NCI-H1436 (cell line): ENCODE measurements at places on chromosomes 4 and X.

DNA sequence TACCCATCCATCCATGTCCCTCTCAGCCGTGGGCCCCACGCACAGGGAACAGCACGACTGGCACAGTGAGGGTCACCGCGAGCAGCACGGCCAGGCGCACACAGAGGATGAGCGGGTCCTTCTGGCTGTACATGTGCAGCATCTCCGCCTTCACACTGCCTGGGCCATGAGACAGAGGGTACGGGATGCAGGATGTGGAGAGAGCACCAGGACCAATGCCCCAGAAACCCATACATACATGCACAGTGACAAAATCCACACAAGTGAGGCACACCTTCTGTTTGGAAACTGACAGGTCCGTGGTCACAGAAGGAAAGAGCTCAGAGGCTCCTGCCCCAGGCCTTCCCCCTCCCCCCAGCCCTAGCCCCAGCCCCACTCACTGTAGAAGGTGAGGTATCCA, 9.5 kb downstream of the SLC38A5 start:
- no peak for DNase-seq

DNA sequence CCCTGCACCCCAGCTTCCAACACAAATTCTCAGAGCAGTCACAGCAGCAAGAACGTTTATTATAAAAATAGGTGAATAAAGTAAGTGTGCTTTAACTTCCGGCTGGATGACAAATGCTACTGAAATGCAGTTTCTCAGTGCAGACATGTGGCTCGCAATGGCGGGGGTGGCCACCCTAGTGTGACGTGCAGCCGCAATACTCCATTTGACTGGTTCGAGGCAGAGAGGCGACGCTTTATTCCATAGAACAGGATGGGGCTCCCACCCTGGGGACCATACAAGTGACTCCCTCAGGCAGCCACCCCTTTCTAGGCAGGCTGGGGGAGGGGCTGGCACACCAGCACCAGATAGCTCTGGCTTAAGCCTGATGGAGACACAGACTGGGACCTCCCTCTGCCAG, 14.5 kb downstream of the TNIP2 start:
- no peak for DNase-seq

DNA sequence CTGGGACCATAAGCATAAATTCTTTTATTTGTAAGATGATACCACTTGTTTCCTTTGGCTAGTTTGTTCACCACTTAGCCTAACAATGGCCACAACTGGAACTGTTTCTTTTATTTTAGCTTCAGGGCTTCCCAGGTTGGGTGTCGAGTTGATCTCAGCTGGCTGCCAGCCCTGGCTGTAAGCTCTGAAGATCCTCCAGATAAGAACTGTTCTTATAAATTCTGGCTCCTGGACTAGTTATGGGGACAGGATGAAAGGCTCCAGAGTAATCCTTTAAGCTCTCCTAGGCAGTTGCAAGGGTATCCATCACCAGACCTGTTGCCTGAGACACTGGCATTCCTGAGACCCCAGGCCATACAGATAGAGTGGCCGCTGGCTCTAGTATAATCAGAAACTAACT, 129.4 kb upstream of the ACSL4 start:
- no peak for DNase-seq

DNA sequence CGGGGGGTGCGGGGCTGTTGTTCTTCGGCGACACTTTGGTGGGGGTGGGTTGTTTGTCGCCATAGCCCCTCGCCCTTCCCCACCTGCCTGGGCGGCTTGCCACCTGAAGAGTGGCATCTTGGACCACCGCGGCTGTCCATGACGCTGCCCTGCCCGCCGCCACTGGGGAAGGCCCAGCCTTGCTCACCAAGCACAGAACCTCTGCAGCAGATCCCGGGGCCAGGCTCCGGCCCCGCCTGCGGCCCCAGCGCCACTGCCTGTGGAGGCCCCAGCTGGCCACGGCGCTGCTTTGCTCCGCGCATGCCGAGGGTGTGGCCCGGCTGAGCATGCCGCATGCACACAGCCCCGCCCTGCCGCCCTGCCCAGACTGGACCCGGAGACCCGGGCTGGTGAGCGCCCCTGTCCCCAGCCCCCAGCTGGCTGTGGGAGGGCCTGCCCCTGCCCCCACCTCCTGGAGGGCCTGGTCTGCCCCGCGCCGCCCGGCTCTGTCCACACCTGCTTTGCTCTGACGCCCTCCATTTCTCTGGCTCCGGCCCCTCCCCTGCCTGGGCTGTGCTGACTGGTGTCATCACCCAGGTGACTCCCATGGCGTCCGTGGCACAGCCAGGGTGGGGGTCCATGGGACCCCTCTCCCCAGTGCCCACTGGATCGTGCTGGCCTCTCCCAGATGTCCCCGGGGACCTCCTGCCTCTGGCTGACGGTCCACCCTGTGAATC, 5.3 kb downstream of the NAT8L start:
- no peak for DNase-seq

- no peak for DNase-seq
Measured at GRCh38 chr4:68368691-68369131, 18.8 kb upstream of the YTHDC1 start.

DNA sequence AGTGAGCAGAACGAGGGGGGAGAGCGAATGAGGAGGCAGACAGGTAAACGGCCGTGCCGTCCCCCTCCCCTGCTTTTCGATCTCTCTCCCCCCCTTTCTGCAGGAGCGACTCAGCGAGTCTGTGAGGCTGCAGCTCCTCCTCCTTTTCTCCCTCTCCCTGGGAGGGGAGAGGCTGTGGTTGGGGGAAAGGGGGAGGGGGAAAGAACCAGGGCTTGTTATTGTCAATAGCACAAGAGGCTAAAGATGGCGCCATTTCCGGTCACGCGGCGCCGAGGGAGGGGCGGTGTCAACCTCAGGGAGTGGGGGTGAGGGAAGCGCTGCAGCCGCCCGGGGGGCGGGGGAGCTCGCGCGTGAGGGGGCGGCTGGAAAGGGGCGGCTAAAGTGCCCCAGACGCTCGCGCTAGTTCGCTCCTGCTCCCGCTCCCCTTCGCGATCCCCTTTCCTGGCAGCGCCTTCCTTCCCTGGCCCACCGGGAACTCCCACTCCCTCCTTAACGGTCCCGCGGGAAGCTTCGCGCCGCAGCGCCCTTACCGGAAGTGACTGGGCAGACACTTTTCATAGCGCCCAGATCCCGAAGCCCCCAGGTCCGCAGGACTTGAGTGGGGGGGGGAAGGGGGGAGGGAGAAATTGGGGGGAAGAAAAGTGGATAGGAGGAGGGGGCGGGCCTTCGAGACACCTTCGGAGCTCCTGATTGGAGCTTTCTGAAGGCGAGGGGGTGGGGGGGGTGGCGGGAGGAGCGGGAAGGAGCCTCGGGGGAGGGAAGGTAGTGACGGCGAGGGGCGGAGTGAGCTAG, at the start of gene CUL4B:
Gene CUL4B, minus strand, starts transcription at position 121 of the 792 bp plus-strand sequence. CDS start 324 bp downstream, outside the sequence.
- peak; percentile 96 for DNase-seq

DNA sequence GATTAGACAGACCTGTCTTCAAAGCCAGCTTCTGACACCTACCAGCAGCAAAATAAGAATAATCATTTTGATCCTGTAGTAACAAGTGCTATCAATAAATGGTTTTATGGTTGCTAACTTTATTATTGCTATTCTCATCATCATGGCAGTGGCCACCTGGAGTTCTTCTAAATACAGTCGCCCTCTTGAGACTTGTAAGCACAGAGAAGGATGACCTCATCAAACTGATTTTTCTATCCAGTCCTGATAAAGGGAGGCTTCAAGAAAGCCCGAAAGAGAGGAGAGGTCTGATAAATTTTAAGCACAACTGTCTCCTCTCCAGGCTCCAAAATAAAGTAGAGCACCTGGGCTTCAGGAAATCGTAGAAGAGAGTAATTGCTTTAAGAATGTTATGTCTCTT, 286.4 kb downstream of the USP46 start:
- DNase-seq, result no peak

- DNase-seq, result no peak
Measured at GRCh38 chrX:31294475-31294874, 222.6 kb upstream of the FTHL17 start.

- no peak for DNase-seq
Measured at GRCh38 chr4:41857226-41857641, 78.0 kb upstream of the TMEM33 start.

GRCh38 chr4:8329859-8330761, 60.6 kb downstream of the HTRA3 start:
- no peak for DNase-seq

GRCh38 chr4:11698846-11699590, 270.3 kb upstream of the HS3ST1 start:
- DNase-seq, result no peak

- no peak for DNase-seq
Measured at GRCh38 chrX:28085653-28086052, 104.4 kb upstream of the DCAF8L1 start.
